Pancreas (tissue), 10 donors: ENCODE measurements at places on chromosomes 1 and 21. TPM values are rescaled to one million over a fixed set of nuclear protein-coding genes. Genes with fewer than 3 reads are reported as not detected.

DNA sequence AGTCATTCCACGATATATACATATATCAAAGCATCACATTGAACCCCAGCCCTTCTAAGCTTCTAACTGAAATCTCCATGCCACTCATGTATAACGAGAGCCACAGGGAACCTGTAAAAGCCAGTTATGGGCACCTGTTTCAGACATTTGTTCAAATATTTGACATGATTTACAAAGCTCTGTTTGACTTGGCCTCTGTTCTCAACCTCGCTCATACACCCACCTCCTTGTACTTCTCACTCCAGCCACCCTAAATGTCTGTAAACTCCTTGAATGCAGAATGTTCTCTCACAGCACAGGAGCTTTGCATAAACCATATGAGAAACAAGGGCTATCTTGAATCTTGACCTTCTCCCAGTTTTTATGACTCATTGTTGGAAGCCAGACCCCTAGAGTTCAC lies 36.9 kb upstream of the CD2 start:
- no peak overlapping the region for H3K27ac ChIP-seq
- DNase-seq: no peak
- H3K4me1 ChIP-seq: no peaks in the 10 kb centered on the region
- no peak overlapping the region for H3K4me3 ChIP-seq

GRCh38 chr1:54926970-54927369 lies 40.0 kb upstream of the DHCR24 start:
- H3K36me3 ChIP-seq: no peaks in the 10 kb centered on the region
- no peaks in the 10 kb centered on the region for H3K27me3 ChIP-seq

DNA sequence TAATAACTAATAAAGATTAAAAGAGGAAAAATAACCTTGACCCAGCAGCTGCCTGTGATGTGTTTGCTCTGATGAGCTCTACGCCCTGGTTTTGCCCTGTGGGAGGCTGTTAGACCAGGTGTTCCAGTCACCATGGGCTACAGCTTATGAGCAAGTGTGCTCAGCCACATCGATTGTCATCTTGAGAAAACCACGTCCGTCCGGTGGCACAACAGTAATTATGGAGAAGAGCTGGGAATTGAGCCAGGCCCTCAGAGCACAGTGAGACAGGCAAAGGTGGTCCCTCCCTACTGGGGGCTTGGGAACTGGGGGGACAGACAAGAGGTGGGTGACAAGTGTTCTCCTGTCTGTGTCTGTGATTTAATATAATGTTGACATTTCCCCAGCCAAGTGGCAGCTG lies 420.5 kb downstream of the MATN1 start:
- no peak overlapping the region for H3K4me3 ChIP-seq
- no peaks in the 10 kb centered on the region for H3K36me3 ChIP-seq
- H3K27ac ChIP-seq: no peak overlapping the region
- H3K27me3 ChIP-seq: no peaks in the 10 kb centered on the region
- no peaks in the 10 kb centered on the region for H3K4me1 ChIP-seq

GRCh38 chr1:54132495-54132894 lies 20.3 kb downstream of the CDCP2 start:
- no peak overlapping the region for H3K27ac ChIP-seq
- H3K4me3 ChIP-seq: no peak overlapping the region
- no peaks in the 10 kb centered on the region for H3K4me1 ChIP-seq
- no peak for DNase-seq
- H3K36me3 ChIP-seq: no peaks in the 10 kb centered on the region

- no peak for DNase-seq
- H3K4me3 ChIP-seq: peak overlapping the region; percentile 37
- H3K27ac ChIP-seq: peak overlapping the region; percentile 72
- no peaks in the 10 kb centered on the region for H3K27me3 ChIP-seq
- no peaks in the 10 kb centered on the region for H3K36me3 ChIP-seq
Measured at GRCh38 chr1:72284084-72284347, 1.7 kb upstream of the NEGR1 start.

DNA sequence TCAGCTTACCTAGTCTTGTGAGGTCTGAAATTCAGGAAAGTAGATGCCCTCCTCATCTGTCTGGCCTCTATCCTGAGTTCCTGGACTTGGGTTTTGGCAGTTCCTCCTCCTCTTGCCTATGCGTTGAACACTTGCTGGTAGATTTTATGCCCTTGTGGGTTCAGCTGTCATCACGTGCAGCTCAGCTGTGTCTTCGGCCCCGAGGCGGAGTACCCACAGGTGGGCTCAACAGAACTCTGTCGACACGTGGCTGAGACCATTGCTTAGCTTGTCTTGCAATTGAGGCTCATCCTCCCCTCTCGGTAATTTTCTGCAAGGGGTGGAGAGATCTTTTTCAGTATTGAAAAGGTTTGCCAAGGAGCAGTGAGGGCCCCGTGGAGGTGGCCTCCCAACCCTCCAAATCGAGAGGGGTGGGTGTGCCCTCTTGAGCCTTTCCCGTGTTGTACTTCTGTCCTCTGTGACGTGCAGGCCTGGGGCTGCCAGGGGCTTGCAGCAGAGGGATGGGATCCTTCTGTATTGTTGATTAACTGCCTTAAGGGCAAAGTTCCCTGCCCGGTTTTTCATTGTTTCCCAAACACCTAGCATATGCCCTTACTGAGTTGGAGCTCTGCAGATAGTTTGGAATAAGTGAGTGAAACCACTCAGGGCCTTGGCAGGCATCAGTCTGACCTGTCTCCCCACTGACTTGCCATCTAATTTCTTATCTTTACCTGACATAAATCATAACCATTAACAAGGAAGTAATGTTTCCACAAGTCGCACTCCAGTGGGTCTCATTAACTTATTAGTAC lies 2.9 kb downstream of the CENPS start:
- H3K36me3 ChIP-seq: no peaks in the 10 kb centered on the region
- DNase-seq: no peak
- no peak overlapping the region for H3K27ac ChIP-seq
- peaks cover 5% of the 10 kb centered on the region for H3K4me1 ChIP-seq
- no peak overlapping the region for H3K4me3 ChIP-seq

DNA sequence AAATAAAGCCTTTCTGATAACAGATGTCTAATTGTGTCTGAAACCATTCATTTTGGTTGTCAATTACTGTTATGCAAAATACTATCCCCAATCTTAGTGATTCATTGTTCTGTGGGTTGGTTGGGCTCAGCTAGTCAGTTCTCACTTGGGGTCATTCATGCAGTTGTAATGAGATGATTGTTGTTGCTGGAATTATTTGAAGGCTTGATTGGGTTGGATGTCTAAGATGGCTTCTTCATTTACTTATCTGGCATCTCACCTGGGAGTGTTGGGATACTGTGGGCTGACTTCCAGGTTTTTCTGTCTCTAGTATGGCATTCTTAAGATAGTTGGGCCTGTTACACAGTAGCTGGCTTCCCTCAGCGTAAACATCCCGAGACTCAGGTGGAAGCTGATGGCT lies 217.8 kb upstream of the B3GALT2 start:
- H3K4me3 ChIP-seq: no peak overlapping the region
- no peaks in the 10 kb centered on the region for H3K36me3 ChIP-seq
- DNase-seq: no peak
- no peak overlapping the region for H3K27ac ChIP-seq

- no peak overlapping the region for H3K4me3 ChIP-seq
- no peak overlapping the region for H3K27ac ChIP-seq
- peaks cover 4% of the 10 kb centered on the region for H3K36me3 ChIP-seq
- H3K27me3 ChIP-seq: no peaks in the 10 kb centered on the region
- no peak for DNase-seq
Measured at GRCh38 chr1:54791880-54792522, 9.1 kb downstream of the TTC22 start.

DNA sequence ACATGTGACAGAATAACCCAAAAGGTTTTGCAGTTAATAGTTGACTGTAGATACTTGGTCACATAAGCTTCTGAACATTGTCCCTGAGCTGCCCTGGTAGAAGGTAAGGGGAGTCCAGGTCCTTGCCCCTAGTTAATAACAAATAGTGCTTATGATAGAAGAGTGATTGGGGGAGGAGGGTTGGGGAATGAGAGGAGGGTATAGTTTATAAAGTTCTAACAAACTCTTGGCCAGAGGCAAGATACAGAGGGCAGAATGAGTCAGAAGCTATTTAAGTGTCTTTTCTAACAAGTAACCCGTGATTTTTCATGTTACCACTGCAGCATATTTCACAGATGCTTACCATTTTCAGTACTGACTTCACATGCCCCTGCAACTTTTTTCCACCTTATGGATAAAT lies 26.7 kb upstream of the MYOCOS start:
- no peak for DNase-seq
- H3K4me1 ChIP-seq: no peaks in the 10 kb centered on the region
- H3K27me3 ChIP-seq: no peaks in the 10 kb centered on the region

DNA sequence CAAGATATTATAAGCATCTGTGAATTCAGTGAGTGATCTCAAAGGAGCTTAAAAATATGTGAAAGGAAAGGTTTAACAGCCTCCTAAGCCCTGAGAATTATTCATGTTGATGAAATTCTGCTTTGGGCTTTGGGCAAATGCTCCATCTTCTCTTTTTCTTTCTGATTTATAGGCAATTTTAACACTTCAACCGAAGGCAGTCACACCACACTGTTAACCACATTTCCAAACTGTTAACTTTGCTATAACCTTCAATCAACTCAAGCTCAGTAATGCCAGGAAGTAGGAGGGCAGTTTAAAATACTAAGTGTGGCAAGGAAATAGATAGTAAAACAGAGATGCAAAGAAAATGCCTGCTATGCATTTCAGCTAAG lies 54.4 kb upstream of the NEK7 start:
- H3K27ac ChIP-seq: no peak overlapping the region
- no peaks in the 10 kb centered on the region for H3K4me1 ChIP-seq
- H3K4me3 ChIP-seq: no peak overlapping the region
- H3K27me3 ChIP-seq: no peaks in the 10 kb centered on the region

- H3K27me3 ChIP-seq: no peaks in the 10 kb centered on the region
- H3K4me3 ChIP-seq: no peak overlapping the region
- DNase-seq: no peak
- H3K36me3 ChIP-seq: no peaks in the 10 kb centered on the region
- no peak overlapping the region for H3K27ac ChIP-seq
Measured at GRCh38 chr21:37580666-37581065, 214.1 kb downstream of the DYRK1A start.

GRCh38 chr1:196098000-196098399 lies 510.2 kb downstream of the KCNT2 start:
- DNase-seq: no peak
- no peaks in the 10 kb centered on the region for H3K4me1 ChIP-seq
- H3K27me3 ChIP-seq: no peaks in the 10 kb centered on the region
- no peaks in the 10 kb centered on the region for H3K36me3 ChIP-seq
- H3K4me3 ChIP-seq: no peak overlapping the region

DNA sequence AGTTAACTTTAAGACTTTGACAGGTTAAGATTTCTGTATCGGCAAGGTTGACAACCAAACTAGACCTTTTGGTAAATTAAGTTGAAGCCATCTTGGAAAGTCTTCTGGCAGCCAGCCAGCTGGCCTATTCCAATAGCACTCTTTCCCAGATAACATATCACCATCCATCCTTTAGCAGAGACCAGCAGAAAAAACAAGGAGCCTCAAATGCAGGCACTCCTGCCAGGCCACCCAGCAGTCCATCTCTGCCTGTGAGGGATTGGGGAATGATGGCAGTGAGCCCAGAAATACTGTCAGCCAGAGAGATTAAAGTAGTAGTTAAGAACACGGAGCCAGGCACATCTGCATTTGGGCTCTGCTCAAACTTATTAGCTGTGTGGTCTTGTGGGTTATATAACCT lies 19.4 kb downstream of the ZBTB40 start:
- no peak overlapping the region for H3K27ac ChIP-seq
- peak; percentile 25 for DNase-seq
- H3K27me3 ChIP-seq: no peaks in the 10 kb centered on the region
- no peak overlapping the region for H3K4me3 ChIP-seq

DNA sequence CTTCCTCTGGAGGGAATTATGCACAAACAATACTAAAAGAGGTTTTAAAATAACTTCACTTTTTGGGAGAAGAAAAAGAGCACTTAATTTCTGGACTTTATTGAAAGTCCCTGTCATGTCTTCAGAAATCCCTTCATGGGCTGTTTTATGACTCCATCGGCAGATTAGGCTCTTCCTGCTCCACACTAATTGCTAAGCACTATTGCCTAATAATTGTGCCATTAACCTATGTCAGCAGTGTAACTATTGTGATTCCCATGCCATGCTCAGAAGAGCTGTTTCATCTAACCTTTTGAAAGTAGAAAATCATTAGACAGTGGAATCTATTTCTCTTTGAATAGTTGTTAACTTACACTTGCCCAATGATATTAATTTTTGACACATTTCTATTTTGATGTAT lies 489.3 kb upstream of the RUNX1 start:
- no peaks in the 10 kb centered on the region for H3K36me3 ChIP-seq
- no peaks in the 10 kb centered on the region for H3K4me1 ChIP-seq
- H3K27ac ChIP-seq: no peak overlapping the region
- no peak for DNase-seq
- H3K27me3 ChIP-seq: no peaks in the 10 kb centered on the region

- H3K4me1 ChIP-seq: no peaks in the 10 kb centered on the region
- DNase-seq: peak; percentile 40
- no peak overlapping the region for H3K4me3 ChIP-seq
- H3K36me3 ChIP-seq: no peaks in the 10 kb centered on the region
- no peaks in the 10 kb centered on the region for H3K27me3 ChIP-seq
Measured at GRCh38 chr1:231806623-231807495, 180.3 kb downstream of the DISC1 start.

- no peak overlapping the region for H3K4me3 ChIP-seq
- no peaks in the 10 kb centered on the region for H3K27me3 ChIP-seq
- no peaks in the 10 kb centered on the region for H3K4me1 ChIP-seq
- no peaks in the 10 kb centered on the region for H3K36me3 ChIP-seq
- no peak overlapping the region for H3K27ac ChIP-seq
- DNase-seq: no peak
Measured at GRCh38 chr1:217948741-217949140, 317.6 kb downstream of the SPATA17 start.

DNA sequence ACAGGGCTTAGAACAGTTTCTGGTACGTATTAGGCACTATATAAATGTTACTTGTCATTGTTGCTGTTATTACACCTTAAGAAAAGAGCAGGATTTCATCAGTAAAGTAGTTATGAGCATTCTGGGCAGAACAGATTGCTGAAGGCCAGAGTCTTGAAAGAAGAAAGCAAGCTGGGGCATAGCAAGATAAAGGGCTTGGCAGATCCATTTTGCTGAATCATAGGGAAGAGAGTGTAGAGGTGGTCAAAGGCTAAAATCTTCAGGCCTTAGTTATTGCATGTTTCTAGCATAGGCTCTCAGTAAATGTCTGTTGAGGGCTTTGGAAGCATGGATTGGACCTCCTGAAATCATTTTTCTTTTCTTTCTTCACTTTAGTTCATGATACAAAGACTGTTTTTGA lies 67.5 kb downstream of the PLA2G4A start:
- H3K27me3 ChIP-seq: no peaks in the 10 kb centered on the region
- H3K27ac ChIP-seq: no peak overlapping the region
- H3K4me3 ChIP-seq: no peak overlapping the region

DNA sequence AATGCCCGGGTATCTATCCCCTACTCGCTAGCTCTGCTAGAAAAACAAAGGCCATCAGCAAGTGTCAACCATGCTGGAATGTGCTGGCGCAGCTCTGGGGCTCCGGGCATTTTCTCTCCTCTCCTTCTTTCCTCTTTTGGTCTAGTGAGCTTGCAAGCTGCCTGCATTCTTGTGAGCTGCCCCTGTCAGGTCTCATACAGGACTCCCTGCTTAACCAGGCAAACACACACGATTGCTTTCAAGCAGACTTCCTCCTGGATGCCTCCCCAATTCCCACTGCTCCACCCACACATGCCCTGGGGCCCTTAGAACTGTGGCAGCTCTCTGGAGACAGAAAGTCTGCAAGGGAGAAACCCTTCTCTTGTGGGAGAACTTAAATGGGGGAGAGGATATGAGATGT lies 35.7 kb upstream of the SUCO start:
- H3K27me3 ChIP-seq: no peaks in the 10 kb centered on the region
- H3K36me3 ChIP-seq: no peaks in the 10 kb centered on the region
- no peak overlapping the region for H3K4me3 ChIP-seq
- DNase-seq: no peak

Gene FRRS1
- total RNA-seq: 7.3 TPM

Gene LAX1
- 1.0 TPM for total RNA-seq

Gene GNL2
- 9.8 TPM for total RNA-seq

Gene ZBTB37
- total RNA-seq: 5.0 TPM
